ENCODE measurements at places on chromosomes 5 and 9.

DNA sequence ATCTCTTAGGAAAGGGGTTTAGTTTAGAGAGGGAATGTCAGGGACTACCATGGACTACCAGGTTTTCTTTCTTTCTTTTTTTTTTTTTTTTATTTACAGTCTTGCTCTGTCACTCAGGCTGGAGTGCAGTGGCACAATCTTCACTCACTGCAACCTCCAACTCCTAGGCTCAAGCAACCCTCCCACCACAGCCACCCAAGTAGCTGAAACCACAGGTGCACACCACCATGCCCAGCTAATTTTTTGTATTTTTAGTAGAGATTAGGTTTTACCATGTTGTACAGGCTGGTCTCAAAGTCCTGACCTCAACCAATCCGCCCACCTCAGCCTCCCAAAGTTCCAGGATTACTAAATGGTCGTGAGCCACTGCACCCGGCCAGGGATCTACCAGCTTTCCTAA is 572.7 kb downstream of the CAAP1 start:
- no peak for DNase-seq

- no peak for DNase-seq
Measured at GRCh38 chr9:111691672-111692329, 30.4 kb downstream of the GNG10 start.

- DNase-seq = no peak
Measured at GRCh38 chr9:114224247-114224610, 68.9 kb downstream of the COL27A1 start.

GRCh38 chr9:21081999-21082398 is 4.3 kb upstream of the IFNB1 start:
- no peak for DNase-seq

DNA sequence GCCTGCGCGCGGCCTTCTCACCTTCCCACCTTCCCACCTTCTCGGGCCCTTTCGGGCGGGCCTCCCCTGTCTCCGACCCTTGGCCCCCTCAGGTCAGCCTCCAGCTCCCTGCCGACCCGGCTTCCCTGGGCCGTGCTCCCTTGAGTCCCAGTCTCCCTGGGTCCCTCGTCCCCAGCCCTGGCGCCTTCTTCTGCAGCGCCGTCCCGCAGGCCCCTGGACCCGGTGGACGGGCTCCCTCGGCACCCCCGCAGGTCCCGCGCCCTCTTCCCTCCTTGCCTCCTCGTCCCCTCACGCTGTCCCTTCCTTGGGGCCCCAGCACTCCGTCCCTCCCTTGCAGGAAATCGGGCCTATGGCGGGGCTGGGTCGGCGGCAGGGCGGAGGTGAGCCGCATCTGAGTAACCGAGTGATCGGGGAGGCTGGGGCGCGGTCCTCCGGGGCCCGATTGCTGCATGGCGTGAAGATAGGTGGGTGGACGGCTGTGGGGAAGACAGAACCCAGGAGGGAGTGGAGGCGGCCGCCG is 7.6 kb downstream of the ARPC5L start:
- DNase-seq = peak; percentile 34

DNA sequence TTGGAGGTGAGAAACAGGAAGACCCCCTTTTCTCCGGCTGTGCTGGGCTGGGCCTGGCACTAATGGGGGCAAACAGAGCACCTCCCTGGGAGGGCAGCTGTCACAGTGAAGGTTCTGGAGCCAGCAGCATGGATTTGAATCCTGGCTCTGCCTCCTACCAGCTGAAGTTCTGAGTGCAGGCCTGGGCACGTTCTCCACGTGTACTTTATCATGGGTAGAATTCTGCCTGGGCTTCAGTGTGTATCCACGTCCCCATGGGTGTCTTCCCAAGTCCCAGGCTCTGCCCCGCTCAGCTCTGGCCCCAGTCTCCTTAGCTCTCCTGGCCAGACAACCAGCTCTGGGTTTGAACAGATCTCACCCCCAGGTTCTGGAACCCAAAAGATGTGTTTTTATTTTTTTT is 223.2 kb downstream of the PBX3 start:
- DNase-seq = no peak

DNA sequence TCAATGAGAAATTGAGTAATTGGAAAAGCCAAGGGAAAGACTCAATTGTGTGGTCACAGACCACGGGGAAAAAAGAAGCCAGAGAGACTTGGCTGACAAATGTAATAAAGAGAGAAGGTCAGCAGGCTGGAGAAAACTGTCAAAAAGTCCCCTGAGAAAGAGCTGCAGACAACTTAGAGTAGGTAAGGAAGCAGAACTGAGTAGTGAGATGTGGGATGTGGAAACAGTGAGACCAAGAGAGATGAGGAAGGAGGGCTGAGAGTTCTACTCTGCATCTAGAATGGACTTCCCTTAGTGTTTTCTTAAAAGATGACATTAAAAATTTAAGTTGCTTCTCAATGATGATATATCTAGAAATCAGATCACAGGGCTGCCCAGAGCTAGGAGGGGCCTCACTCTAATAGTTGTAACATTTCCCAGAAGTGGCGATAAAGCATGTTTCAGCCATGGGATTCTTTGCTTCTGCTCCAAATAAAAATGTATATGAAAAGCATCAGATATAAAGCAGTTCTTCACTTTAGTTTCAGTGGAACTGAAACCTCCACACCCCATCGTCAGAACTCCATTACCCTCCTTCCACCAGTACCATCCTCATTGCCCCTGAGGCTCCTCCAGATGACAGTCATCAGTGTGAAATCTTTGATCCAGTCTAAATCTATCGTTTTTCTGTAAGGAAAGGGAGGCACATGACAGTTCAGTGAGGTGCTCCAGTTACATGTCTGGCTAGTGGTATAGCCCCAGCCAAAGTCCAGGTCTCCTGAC is 80.6 kb downstream of the SPEF2 start:
- DNase-seq = no peak

DNA sequence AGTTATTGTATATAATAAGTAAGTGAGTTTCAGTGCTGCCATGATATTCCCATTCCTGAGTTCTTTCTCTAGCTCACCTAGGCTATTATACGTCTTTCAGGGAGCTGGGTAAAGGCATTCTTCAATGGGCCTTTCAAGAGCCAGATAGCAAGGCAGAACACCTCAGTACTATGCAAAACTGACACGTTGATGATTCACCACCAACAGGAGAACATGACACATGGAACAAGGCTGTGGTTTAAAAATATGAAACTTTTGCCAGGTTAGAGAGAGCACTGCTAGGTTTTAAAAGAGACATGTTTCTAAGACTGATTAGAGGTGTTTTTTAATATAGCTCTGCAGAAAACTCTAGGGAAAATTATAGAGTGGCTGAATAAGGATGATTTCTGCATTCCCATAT is 95.9 kb downstream of the UGCG start:
- DNase-seq = no peak

DNA sequence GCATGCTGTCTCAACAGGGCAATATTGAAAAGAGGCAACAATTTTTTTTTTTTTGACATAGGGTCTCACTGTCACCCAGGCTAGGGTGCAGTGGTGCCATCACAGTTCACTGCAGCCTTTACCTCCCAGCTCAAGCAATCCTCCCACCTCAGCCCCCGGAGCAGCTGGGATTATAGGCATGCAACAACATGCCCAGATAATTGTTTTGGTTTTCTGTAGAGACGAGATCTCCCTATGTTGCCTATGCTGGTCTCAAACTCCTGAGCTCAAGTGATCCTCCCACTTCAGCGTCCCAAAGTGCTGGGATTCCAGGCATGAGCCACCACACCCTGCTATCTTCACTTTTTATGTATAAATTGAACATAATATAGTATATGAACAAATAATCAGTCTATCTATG is 47.6 kb downstream of the PRELID2 start:
- no peak for DNase-seq

DNA sequence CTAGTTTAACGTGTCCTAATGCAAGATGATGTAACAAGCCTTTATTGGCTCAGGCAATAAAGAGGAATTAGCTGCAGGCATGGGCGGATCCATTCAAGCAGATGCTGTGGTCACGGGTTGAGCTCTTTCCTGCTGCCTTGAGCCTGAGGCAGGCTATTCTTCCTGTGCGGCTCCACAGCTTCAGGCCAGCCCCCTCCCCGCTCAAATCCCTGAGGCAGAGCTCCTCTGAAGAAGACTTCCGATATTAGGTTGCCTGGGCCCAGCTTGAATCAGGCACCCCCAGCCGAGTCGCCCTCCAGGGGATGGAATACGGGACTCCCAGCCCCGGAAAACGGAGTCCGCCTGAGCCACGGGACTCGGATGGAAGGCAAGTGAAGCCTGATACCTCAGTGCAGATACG is 95.0 kb upstream of the RUFY1 start:
- no peak for DNase-seq
